ENCODE measurements at places on chromosomes 7 and 10.
A peak's percentile ranks its signal among the peaks of the same experiment; 100 is the strongest.

GRCh38 chr10:119222537-119222936 is 15.2 kb downstream of the GRK5 start:
- no peak for DNase-seq

DNA sequence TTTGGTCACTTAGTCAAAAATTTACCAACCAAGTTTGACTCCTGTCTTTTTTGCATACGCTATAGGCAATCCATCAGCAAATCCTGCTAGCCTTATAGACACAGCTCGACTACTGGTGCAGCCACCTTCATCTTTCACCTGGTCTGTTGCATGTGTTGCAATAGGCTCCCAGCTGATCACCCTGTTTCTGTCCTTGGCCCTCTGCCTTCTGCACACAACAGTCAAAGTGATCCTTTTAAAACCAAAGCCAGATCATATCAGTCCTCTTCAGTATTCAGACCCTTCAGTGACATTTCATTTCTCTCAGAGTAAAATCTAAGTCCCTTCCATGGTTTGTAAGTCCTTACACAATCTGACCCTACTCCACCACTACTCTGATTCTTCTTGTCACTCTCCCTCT is 10.9 kb upstream of the CDK6 start:
- DNase-seq: no peak

GRCh38 chr10:25907261-25907660 is 26.8 kb upstream of the MYO3A start:
- DNase-seq: no peak

GRCh38 chr7:2813350-2814185 is 30.5 kb downstream of the GNA12 start:
- no peak for DNase-seq

GRCh38 chr7:130254555-130254954 is 12.1 kb upstream of the CPA2 start:
- no peak for DNase-seq

DNA sequence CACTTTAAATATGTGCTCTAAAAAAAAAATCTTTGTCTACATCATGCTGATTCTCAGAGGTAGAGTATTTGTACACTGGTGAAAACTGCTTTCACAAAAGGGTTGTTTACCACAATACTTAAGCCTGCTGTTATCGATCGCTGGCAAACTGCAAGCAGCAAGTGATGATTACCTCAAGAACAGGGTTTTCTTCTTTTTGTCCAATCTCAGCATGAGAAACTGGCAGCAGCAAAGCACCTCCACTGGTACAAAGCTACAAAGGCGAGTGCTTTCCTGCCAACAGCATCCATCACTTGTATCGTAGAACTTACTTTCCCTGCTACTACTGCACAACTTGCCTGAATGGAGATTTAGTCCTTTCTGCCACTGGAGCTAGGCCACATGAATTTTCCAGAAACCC is 276.5 kb downstream of the DGKB start:
- no peak for DNase-seq

DNA sequence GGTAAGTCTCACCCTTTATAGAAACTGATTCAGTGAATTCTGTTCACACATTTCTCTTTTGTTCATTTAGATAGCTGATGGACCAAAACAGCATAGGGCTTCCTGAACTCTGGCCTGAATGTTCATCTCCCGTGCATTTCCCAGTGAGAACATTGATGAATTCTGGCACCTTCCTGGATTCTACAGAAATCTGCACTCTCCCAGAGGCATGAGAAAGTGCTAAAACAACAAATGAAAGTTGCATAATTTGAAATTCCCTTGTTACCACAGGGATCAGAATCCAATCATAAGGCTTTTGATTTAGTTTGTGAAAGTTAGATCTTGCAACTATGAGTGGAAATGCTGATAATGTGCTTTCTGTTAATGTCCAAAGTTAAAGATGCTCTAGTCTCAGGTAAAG is 29.7 kb upstream of the SCIN start:
- no peak for DNase-seq

DNA sequence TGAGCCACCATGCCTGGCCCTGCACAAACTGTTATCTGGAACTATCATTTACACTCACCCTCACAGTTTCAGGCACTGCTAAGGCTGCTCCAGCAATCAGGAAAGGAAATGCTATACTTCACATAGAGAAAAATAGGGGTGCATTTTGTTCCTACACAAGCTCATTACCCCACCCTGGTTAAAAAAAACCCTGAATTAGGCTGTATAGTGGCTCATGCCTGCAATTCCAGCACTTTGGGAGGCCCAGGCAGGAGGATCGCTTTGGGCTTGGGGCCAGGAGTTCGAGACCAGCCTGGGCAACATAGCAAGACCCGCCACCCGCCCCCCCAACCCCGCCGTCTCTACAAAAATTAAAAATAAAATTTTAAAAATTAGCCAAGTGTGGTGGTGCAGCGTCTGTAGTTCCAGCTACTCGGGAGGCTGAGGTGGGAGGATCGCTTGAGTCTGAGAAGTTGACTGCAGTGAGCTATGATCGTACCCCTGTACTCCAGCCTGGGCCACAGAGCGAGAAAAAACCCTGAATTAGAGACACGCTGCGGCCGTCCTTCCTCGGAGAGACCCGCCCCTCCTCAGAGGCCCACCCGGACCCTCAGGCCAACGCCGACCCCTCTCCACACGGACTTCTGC is 539 bp downstream of the PTCD1 start:
- DNase-seq: no peak

DNA sequence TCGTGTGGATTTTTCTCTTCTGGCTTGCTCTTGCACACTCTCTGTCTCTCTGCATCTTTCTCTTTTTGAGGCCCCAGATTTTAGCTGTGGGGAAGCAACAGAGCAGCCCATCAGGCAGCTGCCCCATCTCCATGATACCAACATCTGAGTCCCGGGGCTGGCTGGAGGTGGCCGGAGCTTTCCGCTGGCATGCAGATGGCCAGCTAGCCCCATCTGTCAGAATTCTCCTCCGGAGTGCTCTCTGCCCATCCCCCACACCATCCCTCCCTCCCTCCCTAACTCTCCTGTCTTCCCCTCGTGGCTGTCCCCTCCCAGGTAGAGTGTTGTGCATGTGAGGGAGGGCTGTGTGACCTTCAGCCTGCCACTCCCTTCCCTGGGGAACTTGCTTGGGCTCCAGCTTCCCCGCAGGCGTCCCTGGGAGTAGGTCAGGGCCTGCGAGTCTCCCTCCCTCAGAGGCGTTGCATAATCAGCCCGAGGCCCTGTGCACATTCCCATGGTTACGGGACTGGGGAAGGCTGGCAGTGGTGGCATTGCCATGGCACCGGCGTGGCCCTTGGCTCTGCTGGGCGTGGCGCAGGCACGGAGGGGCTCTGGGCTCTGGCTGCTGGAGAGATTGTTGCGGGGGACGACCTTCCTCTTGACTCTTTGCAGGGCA is 24.7 kb downstream of the GHRHR start:
- peak; percentile 2 for DNase-seq

DNA sequence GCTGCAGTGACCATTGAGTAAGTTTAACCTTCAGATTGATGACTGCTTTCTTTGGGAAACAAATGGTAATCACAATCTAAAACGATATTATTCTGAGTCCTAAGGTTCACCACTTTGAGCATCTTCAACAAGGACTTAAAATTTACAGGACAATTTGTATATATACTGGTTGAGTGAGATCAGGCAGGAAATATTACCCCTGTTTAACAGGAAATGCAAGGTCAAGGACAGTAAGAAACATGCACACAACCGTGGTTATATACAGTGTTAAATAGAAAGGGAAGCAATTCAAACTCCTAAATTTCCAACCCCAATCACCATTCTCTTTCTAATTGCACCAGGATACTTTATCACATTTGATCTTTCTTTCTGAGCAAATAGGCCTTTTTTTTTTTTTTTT is 96.1 kb downstream of the ZNF277 start:
- no peak for DNase-seq

GRCh38 chr7:50207686-50208255 is 96.7 kb upstream of the IKZF1 start:
- DNase-seq: no peak

- no peak for DNase-seq
Observed at GRCh38 chr7:15567652-15568051, 5.8 kb upstream of the AGMO start.

GRCh38 chr7:3386423-3387190 is 85.6 kb downstream of the SDK1 start:
- DNase-seq: no peak

DNA sequence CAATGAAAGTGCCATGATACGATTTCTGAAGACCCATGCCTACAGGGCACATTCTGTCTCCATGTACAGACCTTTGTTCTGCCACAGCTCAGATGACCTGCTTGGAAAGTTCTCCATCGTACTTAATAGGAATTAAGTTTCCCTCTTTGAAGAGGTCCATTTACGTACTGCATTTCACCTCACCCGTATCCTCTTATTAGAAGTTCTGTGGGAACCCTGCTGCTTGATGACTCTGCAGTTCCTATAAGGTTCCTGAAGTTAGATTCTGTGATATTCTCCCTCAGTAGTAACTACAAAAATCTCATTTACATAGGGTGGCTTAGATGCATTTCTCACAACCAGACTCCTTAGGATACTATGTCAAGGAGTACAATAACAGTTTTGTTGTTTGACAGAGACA is 50.9 kb downstream of the MINDY3 start:
- DNase-seq: no peak

GRCh38 chr10:96298362-96298761 is 5.9 kb upstream of the DNTT start:
- no peak for DNase-seq

DNA sequence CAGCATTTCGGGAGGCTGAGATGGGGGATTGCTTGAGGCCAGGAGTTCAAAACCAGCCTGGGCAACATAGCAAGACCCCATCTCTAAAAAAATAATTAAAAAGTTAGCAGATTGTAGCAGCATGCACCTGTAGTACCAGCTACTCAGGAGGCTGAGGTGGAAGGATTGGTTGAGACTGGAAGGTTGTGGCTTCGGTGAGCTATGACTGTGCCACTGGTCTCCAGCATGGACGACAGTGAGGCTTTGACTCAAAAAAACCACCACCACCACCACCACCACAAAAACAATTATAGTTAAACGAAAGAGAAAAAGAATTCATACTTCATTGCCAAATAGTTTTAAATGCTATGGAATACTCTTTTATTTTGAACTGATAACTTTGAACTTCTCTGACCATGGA is 63.4 kb downstream of the VTI1A start:
- DNase-seq: no peak

- DNase-seq: no peak
Observed at GRCh38 chr10:129521161-129522025, 54.4 kb downstream of the MGMT start.

DNA sequence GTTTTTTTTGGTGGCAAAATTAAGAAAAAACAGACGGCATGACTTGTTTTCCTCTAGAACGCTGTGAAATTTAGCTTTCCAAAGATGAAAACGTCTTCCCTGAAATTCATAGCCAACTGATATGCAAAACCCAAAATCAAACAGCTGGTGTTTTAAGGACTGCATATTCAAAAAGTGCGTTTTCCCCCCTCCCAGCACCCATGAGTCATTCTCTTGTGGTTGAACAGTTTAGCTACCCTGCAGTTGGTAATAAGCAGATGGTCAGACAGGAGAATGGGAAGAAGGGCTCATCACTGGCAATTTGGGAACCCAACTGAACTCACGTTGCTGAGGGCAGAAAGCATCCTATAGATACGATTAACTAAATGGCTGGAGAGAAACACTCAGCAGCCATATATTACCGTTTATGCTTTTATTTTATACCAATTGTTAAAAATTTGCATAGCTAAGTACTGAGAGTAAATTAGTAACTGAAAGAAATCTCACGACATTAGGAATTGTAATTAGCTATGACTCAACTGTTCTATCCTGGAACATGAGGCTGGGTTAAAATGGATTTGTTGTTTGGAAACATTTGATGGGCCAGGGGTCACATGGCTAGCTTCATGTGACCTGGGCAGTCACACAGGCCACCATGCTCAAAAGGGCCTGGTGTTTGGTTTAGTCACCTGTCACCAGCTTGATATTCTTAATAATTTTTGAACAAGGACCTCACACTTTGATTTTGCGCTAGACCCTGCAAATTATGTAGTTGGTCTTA is 343.1 kb downstream of the PHTF2 start:
- DNase-seq: no peak

DNA sequence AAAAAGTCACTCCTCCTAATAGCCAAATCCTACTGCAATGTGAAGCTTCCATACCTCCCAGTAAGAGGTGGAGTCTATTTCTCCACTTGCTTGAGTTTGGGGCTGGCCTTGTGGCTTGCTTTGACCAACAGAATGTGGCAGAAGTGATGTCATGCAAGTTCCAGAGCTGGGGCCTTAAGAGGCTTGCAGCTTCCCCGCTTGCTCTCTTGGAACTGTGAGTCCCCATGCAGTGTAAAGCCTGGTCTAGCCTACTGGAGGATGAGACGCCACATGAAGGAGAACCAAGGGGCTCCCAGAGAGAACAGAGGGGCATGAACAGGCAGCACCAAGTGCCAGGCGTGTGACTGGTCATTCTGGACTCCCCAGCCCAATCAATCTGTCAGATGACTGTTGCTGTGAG is 58.6 kb upstream of the OPALIN start:
- no peak for DNase-seq

GRCh38 chr10:113646336-113647201 is 17.3 kb downstream of the NRAP start:
- no peak for DNase-seq

GRCh38 chr10:103765981-103766380 is 89.4 kb downstream of the SH3PXD2A start:
- no peak for DNase-seq

DNA sequence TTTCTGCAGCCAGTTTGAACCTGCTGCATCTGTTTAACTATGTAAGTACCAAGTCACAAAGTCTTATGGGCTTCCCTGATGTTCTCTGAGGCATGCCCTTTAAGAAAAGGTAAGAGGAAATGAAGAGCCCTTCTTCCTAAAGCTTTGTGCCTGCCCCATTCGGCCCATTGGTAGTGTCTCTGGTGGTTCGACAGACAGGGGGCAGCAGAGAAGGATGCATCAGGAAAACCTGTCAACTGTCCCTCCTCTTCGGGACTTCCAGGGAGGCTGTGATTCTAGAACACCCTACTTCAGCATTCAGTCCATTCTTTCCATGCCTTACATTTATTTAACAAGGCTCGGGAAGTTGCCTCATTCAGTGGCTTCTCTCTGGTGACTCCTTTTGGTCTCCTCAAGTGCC is 1.9 kb upstream of the SFRP4 start:
- DNase-seq: no peak

DNA sequence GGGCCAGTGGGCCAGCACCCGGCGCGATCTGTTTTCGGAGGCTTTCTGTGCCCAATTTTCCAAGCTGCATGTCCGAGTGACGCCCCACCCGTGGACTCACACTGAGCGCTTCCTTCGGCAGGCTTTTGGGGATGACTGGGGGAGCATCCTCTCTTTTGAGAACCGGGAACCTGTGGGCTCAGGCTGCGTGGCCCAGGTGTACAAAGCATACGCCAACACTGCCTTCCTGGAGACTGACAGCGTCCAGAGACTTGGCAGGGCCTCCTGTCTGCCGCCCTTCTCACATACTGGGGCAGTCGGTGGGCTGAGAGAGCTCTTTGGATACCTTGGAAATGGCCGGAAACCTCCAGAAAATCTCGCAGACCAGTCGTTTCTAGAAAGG is 1.0 kb downstream of the ADCK2 start:
- DNase-seq: no peak

GRCh38 chr7:83178796-83179195 is 16.1 kb upstream of the PCLO start:
- no peak for DNase-seq
